ENCODE measurements at places on chromosomes 12 and 14. TPM values are rescaled to one million over a fixed set of nuclear protein-coding genes. Genes with fewer than 3 reads are reported as not detected.

Gene TAS2R7
- not detected for total RNA-seq

Gene P2RX2
- 3.0 TPM for total RNA-seq

Gene CFAP251
- 3.0 TPM for total RNA-seq

Gene C14orf180
- total RNA-seq, result not detected

DNA sequence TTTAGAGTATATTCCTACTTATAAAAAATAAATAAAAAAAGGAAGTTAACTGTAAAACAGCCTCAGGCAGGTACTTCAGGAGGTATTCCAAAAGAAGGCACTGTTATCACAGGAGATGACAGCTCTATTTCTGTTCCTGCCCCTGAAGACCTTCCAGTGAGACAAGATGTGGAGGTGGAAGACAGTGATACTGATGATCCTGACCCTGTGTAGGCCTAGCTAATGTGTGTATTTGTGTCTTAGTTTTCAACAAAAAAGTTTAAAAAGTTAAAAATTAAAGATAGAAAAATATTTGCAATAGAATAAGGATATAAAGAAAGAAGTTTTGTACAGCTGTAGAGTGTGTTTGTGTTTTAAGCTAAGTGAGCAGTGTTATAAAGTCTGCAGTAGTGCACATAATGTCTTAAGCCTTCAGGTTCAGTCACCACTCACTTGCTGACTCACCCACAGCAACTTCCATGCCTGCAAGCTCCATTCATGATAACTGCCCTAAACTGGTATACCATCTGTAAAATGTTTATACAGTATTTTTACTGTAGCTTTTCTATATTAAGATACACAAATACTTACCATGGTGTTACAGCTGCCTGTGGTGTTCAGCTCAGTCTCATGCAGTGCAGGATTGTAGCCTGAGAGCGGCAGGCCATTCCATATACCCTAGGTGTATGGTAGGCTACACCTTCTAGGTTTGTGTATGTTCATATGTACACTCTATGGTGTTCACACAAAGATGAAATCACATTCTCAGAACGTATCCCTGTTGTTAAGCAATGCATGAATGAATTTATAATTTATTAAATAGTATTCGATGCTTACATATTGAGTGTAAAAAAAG, 121.1 kb downstream of the ANO6 start:
- no peaks in the 10 kb centered on the region for H3K27me3 ChIP-seq
- no peak for DNase-seq
- no peak overlapping the region for H3K4me3 ChIP-seq

DNA sequence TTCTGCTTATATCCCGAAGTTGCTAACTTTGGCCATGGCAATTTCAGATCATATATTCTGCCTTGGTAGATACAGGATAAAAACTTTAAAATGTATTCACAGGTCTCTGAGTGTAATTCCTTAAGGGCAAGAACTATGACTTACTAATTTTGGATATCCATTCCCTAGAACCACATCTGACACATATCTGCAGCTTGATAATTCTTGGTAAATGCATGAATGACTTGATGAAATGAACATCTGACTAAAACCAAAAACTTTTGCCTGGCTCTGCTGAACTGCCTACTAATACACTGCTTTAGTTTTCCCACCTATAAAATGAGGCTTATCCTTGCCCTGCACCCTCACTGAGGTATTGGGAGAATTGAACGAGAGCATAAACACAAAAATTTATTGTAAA, 32.2 kb downstream of the SLC25A21 start:
- no peaks in the 10 kb centered on the region for H3K4me1 ChIP-seq
- DNase-seq, result no peak
- H3K4me3 ChIP-seq, result no peak overlapping the region
- H3K27me3 ChIP-seq, result no peaks in the 10 kb centered on the region

DNA sequence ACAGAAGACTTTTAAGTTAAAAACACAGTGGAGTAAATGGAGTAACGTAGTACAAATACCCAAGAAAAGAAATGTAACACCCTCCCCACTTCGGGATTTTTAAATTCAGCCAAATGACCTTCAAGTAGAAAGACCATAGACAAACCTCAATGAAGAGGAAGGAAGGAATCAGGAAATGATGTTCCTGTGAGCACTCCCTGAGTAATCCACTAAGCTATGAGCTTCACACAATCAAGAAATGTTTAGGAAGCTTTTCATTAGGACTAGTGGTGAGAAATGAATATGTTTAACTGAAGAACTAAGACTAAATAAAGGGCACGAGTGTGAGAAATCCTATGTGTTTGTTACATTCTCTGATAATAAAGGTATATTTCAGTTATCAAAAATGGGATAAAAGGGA, 10.1 kb downstream of the TCL1A start:
- H3K4me1 ChIP-seq, result no peaks in the 10 kb centered on the region
- DNase-seq, result no peak
- H3K36me3 ChIP-seq, result no peaks in the 10 kb centered on the region
- peaks cover 8% of the 10 kb centered on the region for H3K27me3 ChIP-seq

Gene MAP1LC3B2
- 1.4 TPM for total RNA-seq

Gene POU6F1
- total RNA-seq, result 20.6 TPM

Gene SLCO1B1
- not detected for total RNA-seq

DNA sequence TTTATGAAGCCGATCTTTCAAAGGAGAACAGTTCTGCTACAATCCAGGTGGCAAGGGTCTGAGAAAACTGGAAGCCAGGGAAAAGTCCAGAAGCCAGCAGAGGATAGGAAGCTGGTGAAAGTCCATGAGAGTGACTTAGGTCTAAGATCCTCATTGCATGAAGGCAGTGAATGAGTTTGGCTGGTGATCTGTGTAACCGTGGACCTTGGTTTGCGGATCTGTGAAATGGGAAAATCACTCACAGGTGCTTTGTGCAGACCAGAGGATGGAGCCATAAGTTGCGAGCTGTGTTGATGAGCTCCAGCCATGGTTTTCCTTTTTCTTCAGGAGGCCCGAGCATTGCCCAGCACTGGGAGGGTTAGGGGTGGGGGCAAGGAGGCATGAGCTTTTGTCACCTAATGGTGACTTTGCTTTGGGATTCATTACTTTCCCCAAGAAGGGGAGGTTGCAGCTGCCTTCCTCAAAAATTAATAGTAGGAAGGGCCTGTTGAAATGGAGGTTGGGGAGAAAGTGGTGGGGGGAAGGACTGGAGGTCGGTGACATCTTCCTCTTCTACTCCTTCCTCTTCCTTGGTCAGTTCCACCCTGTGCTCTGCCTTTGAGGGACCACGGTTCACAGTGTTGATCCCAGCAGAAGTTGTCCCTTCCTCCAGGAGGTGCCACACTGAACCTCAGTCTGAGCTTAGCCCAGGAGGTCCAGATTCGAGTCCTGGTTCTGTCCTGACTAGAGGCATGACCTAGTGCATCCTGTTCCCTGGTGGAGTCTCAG, 20.3 kb upstream of the SERPINA6 start:
- DNase-seq, result no peak
- H3K27ac ChIP-seq, result no peak overlapping the region
- no peak overlapping the region for H3K4me3 ChIP-seq

GRCh38 chr12:98465950-98466602, 49.3 kb upstream of the TMPO start:
- no peaks in the 10 kb centered on the region for H3K27me3 ChIP-seq
- H3K36me3 ChIP-seq, result no peaks in the 10 kb centered on the region
- no peak for DNase-seq
- no peak overlapping the region for H3K27ac ChIP-seq
- H3K4me1 ChIP-seq, result no peaks in the 10 kb centered on the region

GRCh38 chr14:55123101-55123500, 6.0 kb upstream of the LGALS3 start:
- H3K4me1 ChIP-seq, result peaks cover 68% of the 10 kb centered on the region
- no peak overlapping the region for H3K4me3 ChIP-seq
- H3K27me3 ChIP-seq, result no peaks in the 10 kb centered on the region
- H3K27ac ChIP-seq, result no peak overlapping the region
- no peak for DNase-seq

Gene TBC1D30
- 15.7 TPM for total RNA-seq

Gene PTGER2
- 20.2 TPM for total RNA-seq

- no peak for DNase-seq
- H3K27me3 ChIP-seq, result no peaks in the 10 kb centered on the region
- H3K36me3 ChIP-seq, result no peaks in the 10 kb centered on the region
- H3K27ac ChIP-seq, result no peak overlapping the region
- no peaks in the 10 kb centered on the region for H3K4me1 ChIP-seq
- H3K4me3 ChIP-seq, result no peak overlapping the region
Measured at GRCh38 chr14:25080682-25081081, 30.7 kb upstream of the STXBP6 start.

Gene SLC10A1
- total RNA-seq, result not detected

DNA sequence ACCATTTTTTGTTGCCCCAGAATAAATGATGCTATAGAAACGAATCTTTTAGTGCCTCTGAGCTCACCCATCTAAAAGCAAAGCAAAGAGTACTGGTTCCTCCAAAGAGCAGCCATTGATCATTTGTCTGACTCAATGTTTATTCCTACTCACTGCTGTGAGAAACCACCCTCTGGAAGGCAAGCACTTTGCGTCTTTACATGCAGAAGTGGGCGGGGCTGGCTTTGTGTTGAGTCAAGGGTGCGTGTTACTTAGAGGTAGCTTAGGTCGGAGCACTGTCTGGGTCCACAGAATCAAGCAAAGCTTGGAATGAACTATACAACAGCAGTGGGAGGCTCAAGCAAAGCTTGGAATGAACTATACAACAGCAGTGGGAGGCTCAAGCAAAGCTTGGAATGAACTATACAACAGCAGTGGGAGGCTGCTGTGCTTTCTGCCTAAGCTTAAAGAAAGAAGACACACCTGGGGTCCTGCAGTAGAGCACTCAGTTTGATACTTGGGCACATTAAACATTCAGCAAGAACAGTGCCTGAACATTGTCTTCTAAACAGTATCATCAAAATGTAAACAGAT, 77.2 kb upstream of the PRICKLE1 start:
- H3K36me3 ChIP-seq, result no peaks in the 10 kb centered on the region
- H3K27me3 ChIP-seq, result no peaks in the 10 kb centered on the region
- no peaks in the 10 kb centered on the region for H3K4me1 ChIP-seq
- DNase-seq, result no peak
- no peak overlapping the region for H3K4me3 ChIP-seq

GRCh38 chr12:40010899-40011774, 94.7 kb downstream of the SLC2A13 start:
- no peaks in the 10 kb centered on the region for H3K36me3 ChIP-seq
- DNase-seq, result no peak
- H3K4me1 ChIP-seq, result peaks cover 13% of the 10 kb centered on the region

- no peak for DNase-seq
- H3K27me3 ChIP-seq, result no peaks in the 10 kb centered on the region
- H3K4me1 ChIP-seq, result no peaks in the 10 kb centered on the region
- no peaks in the 10 kb centered on the region for H3K36me3 ChIP-seq
- H3K27ac ChIP-seq, result no peak overlapping the region
- no peak overlapping the region for H3K4me3 ChIP-seq
Measured at GRCh38 chr14:28381656-28382055, 384.9 kb upstream of the FOXG1 start.

DNA sequence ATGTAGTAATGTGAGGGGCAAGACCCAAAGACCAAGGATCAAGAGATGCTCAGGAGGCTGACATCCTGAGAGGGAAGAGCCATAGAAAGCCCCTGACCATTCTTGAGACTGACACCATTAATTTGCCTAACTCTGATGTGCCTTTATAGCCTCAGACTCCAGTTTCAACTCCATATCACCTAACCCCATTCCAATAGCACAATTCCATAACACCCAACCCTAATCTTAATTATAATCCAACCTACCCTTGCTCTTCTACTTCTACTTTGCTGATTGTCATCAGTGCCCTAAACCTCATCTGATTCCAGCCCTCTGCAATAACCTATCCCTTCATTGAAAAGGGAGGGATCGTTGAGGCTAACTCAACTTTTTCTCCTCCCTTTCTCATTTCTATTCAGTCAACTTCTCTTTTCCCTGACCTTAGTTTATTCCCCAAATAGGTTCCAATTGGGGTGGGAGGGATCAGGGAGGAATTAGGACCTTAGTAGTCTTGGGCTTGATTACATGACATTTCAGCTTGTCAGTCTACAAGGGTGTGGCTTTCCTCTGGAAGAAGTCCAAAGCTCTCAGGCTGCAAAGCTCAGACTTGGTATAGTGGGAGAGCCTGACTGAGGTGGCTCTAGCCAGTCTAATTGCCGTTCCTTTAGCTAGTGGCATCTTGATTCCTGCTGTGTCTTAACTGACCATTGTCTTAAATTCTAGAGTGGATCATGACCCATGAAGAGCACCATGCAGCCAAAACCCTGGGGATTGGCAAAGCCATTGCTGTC, 3.1 kb downstream of the PFKM start:
- peaks cover 8% of the 10 kb centered on the region for H3K4me1 ChIP-seq
- no peak overlapping the region for H3K27ac ChIP-seq
- no peaks in the 10 kb centered on the region for H3K27me3 ChIP-seq
- no peak for DNase-seq
- no peak overlapping the region for H3K4me3 ChIP-seq

GRCh38 chr12:67669217-67669933, 20.8 kb downstream of the DYRK2 start:
- no peak overlapping the region for H3K27ac ChIP-seq
- H3K36me3 ChIP-seq, result peaks cover 8% of the 10 kb centered on the region

- H3K4me1 ChIP-seq, result no peaks in the 10 kb centered on the region
- H3K36me3 ChIP-seq, result no peaks in the 10 kb centered on the region
- no peak overlapping the region for H3K27ac ChIP-seq
- no peak for DNase-seq
- no peak overlapping the region for H3K4me3 ChIP-seq
Measured at GRCh38 chr12:74401035-74401434, 136.6 kb upstream of the ATXN7L3B start.

Gene TTC7B
- 64.7 TPM for total RNA-seq

Gene TOMM20L
- total RNA-seq, result not detected

Gene RITA1
- total RNA-seq, result 12.9 TPM

DNA sequence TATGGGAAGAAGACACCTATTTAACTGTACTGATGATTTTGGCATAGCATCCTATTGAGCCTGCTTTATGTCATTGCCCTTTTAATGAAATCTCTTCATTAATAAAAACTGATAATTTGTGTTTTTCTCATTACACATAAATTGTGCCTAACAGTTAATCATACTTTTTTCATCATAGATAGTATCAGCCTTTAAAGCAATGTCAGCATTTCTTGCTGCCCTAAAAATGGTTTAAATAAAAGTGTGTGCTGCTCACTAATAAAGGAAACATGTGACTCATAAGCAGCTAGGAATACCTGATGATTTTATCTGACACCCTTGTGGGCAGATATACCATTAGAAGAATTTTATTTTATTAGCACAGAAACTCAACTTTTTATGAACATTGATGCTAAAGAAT, 26.7 kb downstream of the TBK1 start:
- no peak overlapping the region for H3K4me3 ChIP-seq
- no peak for DNase-seq
- H3K27ac ChIP-seq, result no peak overlapping the region
- no peaks in the 10 kb centered on the region for H3K4me1 ChIP-seq
- no peaks in the 10 kb centered on the region for H3K27me3 ChIP-seq

DNA sequence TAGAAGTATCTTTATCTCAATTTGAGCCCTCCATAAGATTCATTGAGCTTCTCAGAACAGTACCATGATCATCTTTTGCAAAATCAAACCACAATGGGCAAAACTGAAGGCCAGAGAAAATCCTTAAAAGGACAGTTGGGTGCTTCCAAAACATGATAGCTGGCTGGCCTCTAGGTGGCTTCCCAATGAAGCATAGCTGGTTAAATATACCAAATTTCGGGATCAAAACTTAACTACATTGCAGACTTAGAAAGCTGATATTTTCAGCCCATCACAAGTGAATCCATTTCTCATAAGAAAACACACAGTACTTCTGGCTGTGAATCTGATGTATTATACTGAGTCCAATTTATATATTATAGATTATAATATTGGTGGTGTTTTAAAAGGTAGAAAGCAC, 15.3 kb upstream of the PIK3C2G start:
- no peaks in the 10 kb centered on the region for H3K4me1 ChIP-seq
- no peak for DNase-seq
- H3K36me3 ChIP-seq, result no peaks in the 10 kb centered on the region

- H3K36me3 ChIP-seq, result no peaks in the 10 kb centered on the region
- no peaks in the 10 kb centered on the region for H3K27me3 ChIP-seq
- H3K4me3 ChIP-seq, result no peak overlapping the region
- no peak for DNase-seq
Measured at GRCh38 chr12:84856156-84856900, 56.3 kb downstream of the SLC6A15 start.

Data from spleen (tissue), 13 donors.